ENCODE measurements at places on chromosomes 5 and 9.

DNA sequence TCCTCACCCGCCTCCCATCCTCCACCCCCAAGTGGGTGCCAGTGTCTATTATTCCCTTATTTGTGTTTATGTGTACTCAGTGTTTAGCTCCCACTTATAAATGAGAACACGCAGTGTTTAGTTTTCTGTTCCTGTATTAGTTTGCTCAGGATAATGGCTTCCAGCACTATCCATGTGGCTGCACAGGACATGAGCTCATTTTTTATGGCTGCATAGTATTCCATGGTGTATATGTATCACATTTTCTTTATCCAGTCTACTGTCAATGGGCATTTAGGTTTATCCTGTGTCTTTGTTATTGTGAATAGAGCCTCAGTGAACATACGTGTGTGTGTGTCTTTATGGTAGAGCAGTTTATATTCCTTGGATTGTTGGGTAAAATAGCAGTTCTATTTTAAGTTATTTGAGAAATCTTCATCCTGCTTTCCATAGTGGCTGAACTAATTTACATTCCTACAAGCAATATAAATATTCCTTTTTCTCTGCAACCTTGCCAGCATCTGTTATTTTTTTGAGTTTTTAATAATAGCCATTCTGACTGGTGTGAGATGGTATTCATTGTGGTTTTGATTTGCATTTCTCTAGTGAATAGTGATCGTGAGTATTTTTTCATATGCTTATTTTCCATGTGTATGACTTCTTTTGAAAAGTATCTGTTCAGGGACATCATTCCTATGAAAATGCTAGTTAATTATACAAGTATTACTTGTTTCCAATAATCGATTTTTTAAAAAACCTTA, 164.0 kb upstream of the CCDC152 start:
- DNase-seq: no peak

DNA sequence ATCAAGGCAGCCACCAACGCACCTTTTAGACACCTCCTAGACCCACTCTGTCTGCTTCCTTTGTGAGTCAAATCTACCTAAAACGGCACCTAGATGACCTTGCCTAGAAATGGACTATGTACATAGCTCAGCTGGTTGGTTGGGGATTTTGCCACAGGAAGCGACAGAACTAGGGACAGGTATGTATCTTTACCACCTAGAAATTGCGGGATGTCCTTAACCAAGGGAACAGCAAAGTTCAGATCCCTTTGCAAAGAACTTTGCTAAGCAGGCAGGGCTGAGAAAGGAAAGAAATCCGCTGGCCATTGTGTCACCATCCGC, 2.0 kb upstream of the ENC1 start:
- DNase-seq: no peak

GRCh38 chr5:82257729-82258128, 20.4 kb downstream of the RPS23 start:
- DNase-seq: peak; percentile 37

DNA sequence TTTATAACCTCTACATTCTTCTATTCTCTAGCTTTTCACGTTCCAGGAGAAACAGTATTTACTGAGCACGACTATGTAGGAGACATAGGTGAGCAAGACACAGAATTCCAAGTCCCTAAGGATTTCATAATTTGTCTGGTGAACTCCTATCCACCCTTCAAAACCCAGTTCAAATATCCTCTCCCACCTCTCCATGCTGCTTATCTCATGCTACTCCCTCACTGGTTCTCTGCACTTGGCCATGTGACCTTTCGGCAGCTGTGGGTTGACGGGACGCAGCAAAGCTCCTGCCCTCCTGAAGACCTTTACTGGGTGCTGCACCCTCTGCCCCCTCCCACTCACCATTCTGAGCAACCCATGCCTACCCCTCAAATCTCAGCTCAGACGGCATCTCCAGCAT, 173.2 kb downstream of the RGS3 start:
- DNase-seq: no peak

GRCh38 chr5:38807570-38808483, 38.0 kb upstream of the OSMR start:
- peak; percentile 72 for DNase-seq

DNA sequence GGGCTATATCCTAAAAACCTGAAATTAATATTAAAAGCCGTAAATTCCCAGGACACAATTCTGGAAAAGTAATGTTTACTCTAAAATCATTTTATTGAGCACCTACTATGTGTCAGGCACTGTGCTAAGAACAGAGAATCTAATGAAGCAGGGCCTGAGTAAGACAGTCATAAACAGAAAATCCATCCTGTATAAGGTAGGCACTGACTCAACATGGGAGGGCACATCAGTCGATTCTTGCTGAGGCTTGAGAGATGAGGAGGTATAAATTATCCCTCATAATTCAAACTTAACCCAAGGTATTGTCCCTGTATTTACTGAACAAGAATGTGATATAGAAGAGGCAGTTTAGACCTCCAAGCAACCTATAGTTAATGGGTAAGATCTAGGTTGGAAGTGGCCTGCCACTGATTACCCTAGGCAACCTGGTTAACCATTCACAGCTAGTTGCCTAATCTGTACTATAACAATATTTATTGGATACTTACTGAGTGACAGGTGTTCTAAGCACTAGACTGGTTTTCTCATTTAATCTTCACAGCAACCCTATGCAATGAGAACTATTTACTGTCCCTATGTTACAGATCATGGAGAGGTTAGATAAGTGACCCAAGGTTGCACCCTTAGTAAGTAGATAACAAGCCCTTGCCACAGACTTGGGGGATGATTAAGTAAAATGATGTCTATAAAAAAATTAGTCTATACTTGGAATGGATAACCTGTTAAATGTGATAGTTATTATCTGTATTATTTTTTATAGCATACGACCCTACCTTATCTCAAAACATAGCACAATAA, 317.7 kb downstream of the PDE4D start:
- DNase-seq: no peak

DNA sequence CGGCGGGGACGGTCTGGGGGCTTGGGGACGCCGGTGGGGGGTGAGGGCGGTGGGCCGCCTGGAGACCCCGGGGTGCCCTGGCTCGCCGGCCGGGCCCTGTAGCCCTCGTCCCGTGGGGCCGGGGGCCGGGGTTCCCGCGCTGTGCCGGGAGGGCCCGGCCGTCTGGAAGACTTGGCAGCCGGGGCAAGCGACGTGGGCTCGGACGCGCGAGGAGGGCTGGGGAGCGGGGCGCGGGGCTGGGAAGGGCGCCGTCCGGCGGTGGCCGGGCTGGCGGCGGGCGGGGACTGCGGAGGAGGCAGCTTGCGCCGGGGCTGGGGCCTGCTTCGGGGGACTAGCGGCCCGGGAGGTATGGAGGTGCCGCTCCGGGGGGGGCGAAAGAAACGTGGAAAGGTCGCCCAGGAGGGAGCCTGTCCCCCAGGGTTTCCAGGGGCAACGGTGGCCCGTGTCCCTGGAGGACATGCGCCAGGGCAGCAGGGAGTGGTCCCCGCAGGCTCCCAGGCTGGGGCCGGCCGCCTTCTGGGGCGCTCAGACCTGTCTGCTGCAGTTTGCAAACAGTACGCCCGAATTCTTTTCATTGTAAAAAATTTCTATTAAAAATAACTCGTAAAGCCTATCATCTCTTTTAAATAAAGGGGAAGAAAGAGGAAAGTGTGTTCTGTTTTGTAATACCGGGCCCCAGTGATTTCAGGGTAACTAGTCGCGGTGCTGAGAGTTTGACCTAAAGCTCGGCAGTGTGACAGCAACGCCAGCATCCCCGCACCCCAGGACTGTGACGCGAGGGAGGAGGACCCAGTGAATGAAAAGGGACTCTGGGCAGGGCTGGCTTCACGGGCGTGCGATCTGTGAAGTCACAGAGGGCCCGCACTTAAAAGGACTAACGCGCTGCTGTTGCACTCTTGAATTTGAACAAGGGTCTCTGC, 752 bp upstream of the ANKH start:
- DNase-seq: peak; percentile 37

GRCh38 chr9:70642341-70642740, 227.9 kb upstream of the KLF9 start:
- no peak for DNase-seq

- DNase-seq: no peak
Measured at GRCh38 chr5:6556802-6557102, 76.1 kb downstream of the NSUN2 start.

DNA sequence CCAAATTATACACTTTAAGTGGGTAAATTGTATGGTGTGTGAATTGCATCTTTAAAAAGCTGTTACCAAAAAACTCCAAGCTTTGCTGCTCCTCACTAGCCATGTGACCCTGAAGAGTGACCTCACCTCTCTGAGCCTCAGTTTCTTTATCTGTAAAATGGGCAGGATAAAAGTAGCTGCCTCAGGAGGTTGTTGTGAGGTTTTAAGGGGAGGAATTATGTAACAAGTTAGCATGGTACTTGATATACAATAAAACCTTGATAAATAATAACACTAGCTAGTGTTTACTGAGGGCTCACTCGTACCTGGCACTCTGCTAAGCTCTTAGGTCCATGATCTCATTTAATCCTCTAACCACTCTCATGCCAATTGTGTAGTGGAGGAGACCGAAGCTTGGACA, 19.0 kb upstream of the PHF19 start:
- DNase-seq: no peak

GRCh38 chr5:127550652-127551409, 33.4 kb downstream of the PRRC1 start:
- DNase-seq: no peak

DNA sequence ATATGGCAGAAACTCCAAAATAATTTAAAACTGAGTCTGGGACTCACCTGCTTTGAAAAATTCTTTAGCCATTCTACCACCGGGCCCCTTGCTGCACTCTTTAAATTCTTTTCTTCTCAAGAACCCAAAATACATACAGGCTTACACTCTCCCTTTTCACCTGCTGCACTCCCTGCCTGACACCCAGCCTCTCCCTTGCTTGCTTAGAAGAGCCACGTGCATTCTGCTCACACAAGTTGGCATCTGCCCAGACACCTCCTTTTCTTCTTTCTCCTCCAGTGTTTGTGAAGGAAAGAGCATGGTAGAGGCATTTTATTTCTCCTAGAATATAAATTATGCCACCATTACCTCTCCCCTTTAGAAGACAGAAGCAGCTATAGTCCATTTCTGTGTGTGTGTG, 39.0 kb upstream of the AOPEP start:
- no peak for DNase-seq

DNA sequence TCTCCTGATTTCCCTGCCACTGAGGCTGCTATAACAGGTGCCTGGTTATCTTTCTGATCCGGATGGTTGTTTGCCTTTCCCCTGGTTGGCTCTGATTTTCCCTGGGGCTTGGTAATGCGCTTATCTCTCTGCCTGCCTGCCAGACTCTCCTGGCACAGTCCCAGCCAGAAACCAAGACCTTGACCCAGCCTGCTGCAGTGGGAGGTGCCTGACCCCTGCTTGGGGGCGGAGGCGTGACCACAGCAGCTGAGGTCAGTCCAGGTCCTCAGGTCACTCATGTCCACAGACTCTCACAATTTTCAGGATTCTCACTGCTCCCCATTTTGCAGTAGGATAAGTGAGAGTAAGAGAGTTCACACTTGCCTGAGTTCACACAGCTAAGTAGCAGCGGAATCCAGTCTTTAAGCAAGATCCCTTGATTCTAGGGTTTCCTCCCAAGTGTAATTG, 24.4 kb upstream of the SYNPO start:
- DNase-seq: no peak

DNA sequence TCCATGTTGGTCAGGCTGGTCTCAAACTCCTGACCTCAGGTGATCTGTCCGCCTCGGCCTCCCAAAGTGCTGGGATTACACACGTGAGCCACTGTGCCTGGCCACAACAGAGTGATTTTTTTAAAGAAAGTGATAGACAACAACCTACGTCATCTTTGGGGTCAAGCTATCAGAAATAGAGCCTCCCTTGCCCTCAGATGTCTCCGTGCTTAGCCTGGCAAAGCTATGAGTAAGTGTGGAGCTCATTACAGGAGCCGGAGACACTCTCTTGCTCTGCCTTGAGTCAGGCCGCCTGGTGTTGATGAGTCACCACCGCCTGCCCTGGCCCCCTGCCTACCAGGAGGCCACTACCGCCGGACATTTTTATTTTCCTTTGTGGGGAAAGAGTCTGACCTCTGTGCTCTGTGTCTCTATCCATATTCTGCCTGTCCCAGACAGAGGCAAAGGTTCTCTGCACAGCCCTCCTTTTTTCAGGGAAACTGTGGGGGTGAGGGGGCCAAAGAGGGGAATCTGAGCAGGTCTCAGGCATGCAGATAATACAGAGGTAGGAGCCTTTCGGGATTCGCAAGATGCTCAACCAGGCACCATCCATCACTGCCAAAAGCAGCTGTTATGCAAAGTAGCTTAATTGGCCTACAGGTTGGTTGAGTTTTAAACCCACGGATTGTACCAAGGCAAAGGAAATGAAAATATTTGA, 123.7 kb upstream of the CPEB4 start:
- DNase-seq: peak; percentile 98

DNA sequence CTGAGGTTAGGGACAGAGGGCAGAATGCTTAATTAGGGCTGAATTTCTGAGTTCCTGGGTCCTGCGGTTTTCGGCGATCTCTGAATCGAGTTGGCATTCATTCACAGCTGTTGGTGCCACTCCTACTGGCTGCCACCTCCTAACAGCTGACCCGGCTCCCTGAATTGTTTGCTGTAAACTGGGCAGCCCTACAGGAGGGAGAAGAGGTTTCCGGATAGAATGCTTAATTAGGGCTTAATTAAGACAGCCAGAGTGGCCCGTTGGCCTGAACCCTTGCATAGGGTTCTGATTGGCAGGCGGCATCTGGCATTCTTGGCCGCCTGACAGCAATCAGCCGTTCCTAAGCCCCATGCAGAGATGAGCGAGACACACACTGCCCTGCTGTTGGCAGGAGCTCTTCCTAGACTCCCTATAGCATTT, 25.7 kb downstream of the FRMPD1 start:
- no peak for DNase-seq

- DNase-seq: no peak
Measured at GRCh38 chr5:104942735-104943134, 1380.1 kb upstream of the NUDT12 start.

DNA sequence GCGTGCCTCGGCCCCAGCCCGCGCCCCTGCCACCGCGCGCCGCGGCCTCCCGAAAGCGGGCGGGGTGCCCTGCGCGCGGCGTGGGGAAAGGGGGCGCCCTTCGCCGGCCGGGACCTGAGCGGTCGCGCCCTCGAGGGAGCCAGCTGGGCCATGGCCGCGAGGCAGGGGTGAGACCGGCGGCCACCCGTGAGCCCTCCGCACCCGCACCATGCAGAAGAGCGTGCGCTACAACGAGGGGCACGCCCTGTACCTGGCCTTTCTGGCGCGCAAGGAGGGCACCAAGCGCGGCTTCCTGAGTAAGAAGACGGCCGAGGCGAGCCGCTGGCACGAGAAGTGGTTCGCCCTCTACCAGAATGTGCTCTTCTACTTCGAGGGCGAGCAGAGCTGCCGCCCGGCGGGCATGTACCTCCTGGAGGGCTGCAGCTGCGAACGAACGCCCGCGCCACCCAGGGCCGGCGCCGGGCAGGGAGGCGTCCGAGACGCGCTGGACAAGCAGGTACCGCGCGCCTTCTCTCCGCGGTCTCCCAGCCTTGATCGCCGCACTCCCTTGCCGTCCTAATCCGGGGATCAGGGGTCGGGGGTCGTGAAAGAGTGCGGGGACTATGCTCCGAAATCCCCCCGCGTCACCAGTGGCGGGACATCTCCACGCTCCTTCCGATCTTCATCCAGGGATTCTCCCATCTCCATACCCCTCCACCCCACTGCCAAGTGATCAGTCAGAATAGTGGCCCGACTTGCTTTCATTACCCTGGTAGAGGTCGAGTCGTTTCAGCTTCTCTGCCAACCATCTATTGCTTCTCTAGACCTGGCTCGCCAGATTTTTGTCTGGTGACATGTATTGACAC, 590 bp downstream of the RASGRF2 start:
- DNase-seq: peak; percentile 28

GRCh38 chr9:106893088-106893487, 30.1 kb downstream of the ZNF462 start:
- DNase-seq: peak; percentile 72

All from choroid plexus epithelial cell (primary cell).